Adrenal gland (tissue), 19 donors: ENCODE measurements at places on chromosomes 11 and 22. TPM values are rescaled to one million over a fixed set of nuclear protein-coding genes. Genes with fewer than 3 reads are reported as not detected.

DNA sequence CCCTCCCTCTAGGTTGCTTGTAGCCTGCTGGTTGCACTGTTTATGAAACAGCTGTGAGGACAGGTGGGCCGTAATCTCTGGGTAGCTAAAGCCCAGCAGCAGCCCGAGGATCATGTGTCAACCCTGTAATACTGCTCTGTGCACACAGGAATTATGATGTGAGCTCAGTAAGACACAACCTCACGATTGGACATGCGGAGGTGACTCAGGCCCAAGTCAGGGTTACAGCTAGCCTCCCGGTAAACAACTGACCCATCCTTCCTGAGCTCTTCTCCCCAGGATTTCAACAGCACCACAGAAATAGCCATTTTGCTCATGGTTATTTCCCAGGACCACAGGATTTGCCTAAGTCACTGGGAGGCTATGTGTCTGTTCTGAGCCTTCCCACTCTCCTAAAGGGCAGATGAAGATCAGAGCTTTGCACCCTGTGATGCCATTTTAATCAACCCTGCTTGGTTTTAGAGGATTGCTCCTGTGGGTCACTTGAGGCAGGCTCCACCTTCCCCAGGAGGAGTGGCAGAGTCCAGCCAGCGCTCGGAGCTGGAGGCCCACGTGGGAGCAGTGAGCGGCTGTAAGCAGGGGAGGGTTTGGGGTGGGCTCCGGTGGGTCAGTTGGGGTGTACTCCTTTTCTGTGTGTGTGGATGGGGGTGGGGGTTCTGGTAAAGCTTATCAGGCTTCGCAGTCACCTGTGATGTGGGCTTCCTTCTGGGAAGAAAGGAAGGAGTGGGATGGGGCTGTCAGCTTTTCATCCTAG is at the start of gene AMPD3:
TSS of gene AMPD3 (plus strand) at position 387 of the 754 bp plus-strand sequence. CDS start 6,256 bp downstream, outside the sequence.
- H3K4me1 ChIP-seq: peaks cover 61% of the 10 kb centered on the region
- DNase-seq: peak; percentile 93
- H3K36me3 ChIP-seq: no peaks in the 10 kb centered on the region
- no peaks in the 10 kb centered on the region for H3K27me3 ChIP-seq

DNA sequence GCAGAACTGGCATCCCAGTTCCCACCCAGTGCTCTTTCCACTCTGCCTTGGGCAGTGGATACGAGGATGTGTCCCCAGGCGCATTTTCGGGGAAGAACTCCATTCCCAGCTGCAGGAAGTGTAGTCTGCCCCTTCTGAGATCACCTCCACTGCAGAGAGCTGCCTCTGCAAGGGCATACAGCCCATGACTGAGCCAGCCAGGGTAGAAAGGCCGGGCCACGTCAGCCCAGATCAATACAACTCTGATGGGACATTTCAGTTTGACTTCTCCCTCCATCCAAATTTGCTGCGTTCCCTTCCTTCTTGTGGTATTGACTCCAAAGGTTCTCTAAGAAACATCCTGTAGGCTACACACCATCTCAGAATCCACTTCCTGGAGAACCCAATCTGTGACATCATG is 19.7 kb downstream of the MOGAT2 start:
- H3K27me3 ChIP-seq: no peaks in the 10 kb centered on the region
- H3K4me3 ChIP-seq: no peak overlapping the region
- DNase-seq: no peak
- no peaks in the 10 kb centered on the region for H3K4me1 ChIP-seq

DNA sequence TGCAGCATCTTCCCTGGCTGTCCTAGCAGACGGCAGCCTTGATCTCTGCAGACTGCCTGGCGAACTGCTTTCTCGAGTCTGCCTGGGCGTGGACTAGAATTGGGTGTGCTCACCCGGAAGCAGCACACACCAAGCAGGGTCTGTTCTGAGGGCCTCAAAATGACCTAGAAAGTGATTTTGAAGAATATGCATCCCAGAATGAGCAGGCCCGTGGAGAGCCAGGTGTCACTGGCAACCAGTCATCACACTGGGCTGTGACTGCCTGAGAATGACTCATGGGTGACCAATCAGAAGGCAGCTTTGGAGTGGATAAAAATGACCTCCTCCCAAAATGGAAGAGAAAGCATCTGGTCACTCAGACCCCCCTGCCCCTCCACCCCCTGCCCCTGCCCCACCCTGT is 114.9 kb upstream of the NECTIN1 start:
- no peak for DNase-seq
- H3K4me3 ChIP-seq: no peak overlapping the region
- H3K4me1 ChIP-seq: no peaks in the 10 kb centered on the region
- H3K27ac ChIP-seq: no peak overlapping the region

DNA sequence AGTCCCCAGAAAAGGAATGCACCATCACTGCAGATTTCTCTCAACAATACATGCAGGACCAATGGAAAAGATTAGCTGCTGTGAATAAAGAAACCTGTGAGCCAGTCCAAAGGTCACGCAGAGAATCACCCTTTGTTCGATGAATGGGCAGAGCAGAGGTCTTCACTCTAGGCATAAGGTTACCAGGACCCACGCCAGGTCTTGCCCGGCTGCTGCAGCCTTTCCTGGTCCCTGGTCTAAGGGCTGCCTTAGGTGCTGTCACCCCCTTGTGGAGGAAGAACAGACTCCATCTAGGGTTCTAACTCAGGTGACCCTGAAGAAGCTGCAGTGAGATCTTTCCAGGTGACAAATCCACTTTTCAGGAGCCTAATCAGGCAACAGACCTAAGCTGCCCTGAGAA is 29.0 kb upstream of the NAP1L4 start:
- no peaks in the 10 kb centered on the region for H3K36me3 ChIP-seq
- DNase-seq: peak; percentile 32
- no peaks in the 10 kb centered on the region for H3K27me3 ChIP-seq
- no peak overlapping the region for H3K27ac ChIP-seq
- no peak overlapping the region for H3K4me3 ChIP-seq
- H3K4me1 ChIP-seq: no peaks in the 10 kb centered on the region

DNA sequence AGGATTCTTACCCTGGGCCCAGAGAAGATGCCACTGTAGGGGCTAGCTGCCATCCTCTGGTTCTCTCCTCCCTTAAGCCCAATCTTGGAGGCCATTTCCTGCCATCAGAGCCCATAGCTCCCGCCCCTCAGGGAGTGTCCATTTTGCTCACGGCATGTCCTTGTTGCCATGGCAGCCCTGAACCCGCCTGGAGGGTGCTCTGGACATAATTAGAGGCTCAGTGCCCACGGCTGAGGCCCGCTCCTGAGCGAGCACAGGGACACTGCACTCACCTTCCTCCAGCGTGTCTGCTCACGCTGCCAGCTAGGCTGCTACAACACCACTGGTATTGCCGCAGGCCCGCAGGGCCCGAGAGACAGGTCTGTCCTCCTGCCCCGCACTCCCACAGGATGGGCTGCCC is 11.1 kb upstream of the SUSD2 start:
- H3K4me3 ChIP-seq: no peak overlapping the region
- no peaks in the 10 kb centered on the region for H3K36me3 ChIP-seq

Gene CARD18
- not detected for total RNA-seq

Gene OR51E2
- not detected for total RNA-seq

- DNase-seq: peak; percentile 8
- H3K4me1 ChIP-seq: peaks cover 29% of the 10 kb centered on the region
- H3K36me3 ChIP-seq: peaks cover 25% of the 10 kb centered on the region
Measured at GRCh38 chr11:117180020-117180419, 1.5 kb downstream of the SIDT2 start.

DNA sequence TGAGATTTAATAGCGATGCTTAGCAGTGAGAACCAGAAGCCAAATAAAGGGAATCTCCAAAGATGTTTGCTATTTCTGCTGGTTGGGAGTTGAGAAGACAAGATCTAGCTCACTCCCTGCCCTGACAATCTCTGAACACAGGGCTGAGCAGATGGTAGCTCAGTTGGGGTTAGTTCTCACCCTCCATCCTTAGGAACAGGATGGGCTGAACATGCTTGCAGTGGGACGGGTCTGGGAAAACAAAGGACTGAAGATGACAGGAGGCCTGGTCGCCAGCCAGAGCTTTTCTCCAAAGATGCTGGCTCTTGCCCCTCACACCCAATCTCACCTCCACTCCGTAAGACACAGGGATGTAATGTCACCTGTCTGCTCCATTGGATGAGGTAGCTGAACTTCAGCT is 72.7 kb downstream of the SC5D start:
- no peaks in the 10 kb centered on the region for H3K36me3 ChIP-seq
- no peaks in the 10 kb centered on the region for H3K27me3 ChIP-seq
- H3K4me1 ChIP-seq: peaks cover 14% of the 10 kb centered on the region
- DNase-seq: no peak
- H3K27ac ChIP-seq: no peak overlapping the region

DNA sequence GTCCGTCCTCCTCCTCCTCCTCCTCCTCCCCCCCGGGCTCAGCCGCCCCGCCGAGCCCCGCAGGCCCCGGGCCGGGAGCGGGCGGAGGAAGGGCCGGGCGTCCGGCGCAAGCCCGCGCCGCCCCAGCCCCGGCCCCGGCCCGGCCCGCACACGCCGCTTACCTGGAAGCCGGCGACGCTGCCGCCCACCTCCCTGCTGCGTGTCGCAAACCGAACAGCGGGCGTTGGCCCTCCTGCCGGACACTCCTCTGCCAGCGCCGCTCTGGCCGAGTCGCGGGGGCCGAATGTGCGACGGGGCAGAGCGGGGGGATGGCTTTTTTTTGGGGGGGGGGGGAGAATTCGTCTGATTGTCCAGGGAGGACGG is 1.1 kb downstream of the IGF2 start:
- no peaks in the 10 kb centered on the region for H3K4me1 ChIP-seq
- peaks cover 64% of the 10 kb centered on the region for H3K27me3 ChIP-seq
- H3K27ac ChIP-seq: no peak overlapping the region
- H3K4me3 ChIP-seq: no peak overlapping the region
- H3K36me3 ChIP-seq: no peaks in the 10 kb centered on the region

- H3K4me3 ChIP-seq: no peak overlapping the region
- H3K4me1 ChIP-seq: no peaks in the 10 kb centered on the region
- no peaks in the 10 kb centered on the region for H3K27me3 ChIP-seq
- H3K36me3 ChIP-seq: no peaks in the 10 kb centered on the region
- no peak overlapping the region for H3K27ac ChIP-seq
Measured at GRCh38 chr11:13235895-13236294, 41.7 kb upstream of the BMAL1 start.

DNA sequence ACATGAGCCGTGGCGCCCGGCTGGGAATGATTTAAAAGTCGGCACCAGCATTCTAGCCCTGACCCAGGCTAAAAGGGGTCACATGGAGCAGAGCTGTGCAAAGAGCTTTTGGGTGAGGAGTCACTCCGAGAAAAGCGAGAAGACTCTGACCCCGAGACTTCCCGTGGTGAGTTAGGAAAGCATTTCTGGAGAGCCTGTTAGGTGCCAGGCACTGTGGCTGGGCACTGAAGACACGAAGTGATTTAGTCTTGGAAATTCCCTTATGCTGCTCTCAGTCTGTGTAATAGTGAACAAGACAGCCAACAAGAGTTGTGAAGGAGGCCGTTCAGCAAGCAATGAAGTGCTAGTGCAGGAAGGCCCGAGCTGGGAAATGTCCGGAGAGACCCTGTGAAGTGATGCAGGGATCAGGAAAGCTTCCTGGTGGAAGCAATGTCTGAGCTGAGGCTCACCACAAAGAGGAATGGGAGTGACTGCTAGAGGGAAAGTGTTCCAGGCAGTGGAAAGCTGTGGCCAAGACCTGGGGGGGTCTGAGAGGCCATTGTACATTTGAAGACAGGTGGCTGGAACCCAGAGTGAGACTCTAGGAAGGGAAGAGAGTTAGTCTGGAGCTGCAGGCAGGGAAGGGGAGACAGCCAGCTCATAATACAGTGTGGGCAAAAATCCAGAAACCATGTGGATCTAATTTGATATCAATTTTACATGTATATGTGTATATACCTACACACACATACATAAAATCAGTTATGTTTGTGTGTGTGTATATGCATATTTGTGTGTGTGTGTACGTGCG is 31.6 kb downstream of the MARK2 start:
- DNase-seq: peak; percentile 42
- no peak overlapping the region for H3K4me3 ChIP-seq
- H3K4me1 ChIP-seq: peaks cover 81% of the 10 kb centered on the region
- H3K36me3 ChIP-seq: no peaks in the 10 kb centered on the region
- H3K27me3 ChIP-seq: no peaks in the 10 kb centered on the region

DNA sequence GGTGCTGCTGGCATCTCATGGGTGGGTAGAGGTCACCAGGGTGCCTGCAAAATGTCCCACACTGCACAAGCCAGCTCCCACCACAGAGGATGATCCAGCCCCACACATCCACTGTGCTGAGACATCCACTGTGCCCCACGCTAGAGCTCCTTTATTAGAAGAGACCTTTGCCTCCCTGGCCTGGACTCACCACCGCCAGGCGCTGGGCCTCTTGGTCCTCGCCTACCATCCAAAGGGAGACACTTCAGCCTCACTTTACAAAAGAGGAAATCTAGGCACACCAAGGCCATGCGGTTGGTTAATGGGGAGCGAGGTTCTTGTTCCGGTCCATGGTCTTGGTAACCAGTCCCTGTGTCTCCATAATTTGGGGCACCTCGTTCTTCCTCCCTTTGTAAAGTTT is 3.4 kb upstream of the ANO1 start:
- peaks cover 24% of the 10 kb centered on the region for H3K27me3 ChIP-seq
- H3K36me3 ChIP-seq: no peaks in the 10 kb centered on the region
- no peak overlapping the region for H3K4me3 ChIP-seq
- H3K27ac ChIP-seq: no peak overlapping the region

Gene NTM
- 1.7 TPM for total RNA-seq

- no peak overlapping the region for H3K4me3 ChIP-seq
- H3K36me3 ChIP-seq: no peaks in the 10 kb centered on the region
- no peaks in the 10 kb centered on the region for H3K4me1 ChIP-seq
- no peak overlapping the region for H3K27ac ChIP-seq
Measured at GRCh38 chr22:49132009-49132408, 695.7 kb downstream of the BRD1 start.

- no peak overlapping the region for H3K4me3 ChIP-seq
- H3K27me3 ChIP-seq: no peaks in the 10 kb centered on the region
- H3K27ac ChIP-seq: no peak overlapping the region
- H3K4me1 ChIP-seq: no peaks in the 10 kb centered on the region
Measured at GRCh38 chr11:8321876-8322275, 58.2 kb upstream of the LMO1 start.

DNA sequence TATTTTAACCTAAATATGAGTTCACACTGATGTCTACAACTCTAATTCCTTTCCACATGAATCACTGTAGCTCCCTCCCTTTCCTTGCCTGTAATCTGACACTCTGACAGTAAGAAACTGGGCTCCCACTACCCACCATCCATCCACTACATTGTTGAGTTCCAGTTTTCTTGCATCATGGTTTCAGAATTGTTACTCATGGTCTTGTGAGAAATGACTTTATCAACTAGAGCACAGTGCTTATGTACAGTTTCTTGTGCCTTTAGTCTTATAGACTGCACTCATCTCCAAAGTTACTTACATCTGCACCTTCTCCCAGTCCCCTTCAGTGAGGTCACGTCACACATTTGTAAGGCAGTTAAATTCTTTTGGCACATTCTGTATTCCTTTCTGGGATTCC is 78.6 kb downstream of the RTL6 start:
- no peaks in the 10 kb centered on the region for H3K36me3 ChIP-seq
- no peak for DNase-seq
- no peak overlapping the region for H3K27ac ChIP-seq
- H3K27me3 ChIP-seq: no peaks in the 10 kb centered on the region

GRCh38 chr11:131470216-131470925 is 100.0 kb downstream of the NTM start:
- no peaks in the 10 kb centered on the region for H3K4me1 ChIP-seq
- no peak overlapping the region for H3K4me3 ChIP-seq
- DNase-seq: no peak
- H3K27me3 ChIP-seq: no peaks in the 10 kb centered on the region
- H3K27ac ChIP-seq: no peak overlapping the region
- no peaks in the 10 kb centered on the region for H3K36me3 ChIP-seq

- no peak for DNase-seq
- H3K4me3 ChIP-seq: no peak overlapping the region
- H3K4me1 ChIP-seq: peaks cover 39% of the 10 kb centered on the region
- H3K36me3 ChIP-seq: no peaks in the 10 kb centered on the region
- H3K27ac ChIP-seq: no peak overlapping the region
Measured at GRCh38 chr11:47508240-47508957, 44.5 kb downstream of the CELF1 start.

Gene VPS11
- total RNA-seq: 44.7 TPM

Gene GNG3
- total RNA-seq: 0.92 TPM

Gene PLAAT3
- 59.2 TPM for total RNA-seq
